Right renal pelvis (tissue), 4 donors: ENCODE measurements at places on chromosomes 11 and 22.

DNA sequence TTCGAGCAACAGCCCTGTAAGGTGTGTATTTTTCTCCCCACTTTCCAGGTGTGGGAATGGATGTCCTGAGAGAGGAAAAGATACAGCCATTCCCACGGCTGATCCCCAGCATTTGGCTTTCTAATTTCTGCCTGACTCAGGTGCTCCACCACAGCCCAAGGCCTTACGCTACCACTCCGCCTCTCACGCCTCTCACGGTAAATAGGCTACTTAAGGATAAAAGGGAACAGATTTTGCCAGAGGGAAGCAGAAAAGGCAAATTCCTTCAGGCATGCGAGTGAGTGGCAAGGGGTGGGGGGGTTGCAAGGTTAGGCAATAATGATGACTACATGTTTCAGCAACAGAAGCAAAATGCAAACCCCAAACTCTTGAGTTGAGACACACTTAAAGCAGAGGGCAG lies 9.2 kb downstream of the PVALB start:
- DNase-seq: no peak

GRCh38 chr11:64996710-64997380 lies at the start of gene BATF2:
TSS of gene BATF2 (minus strand) at chr11:64996971. CDS start at chr11:64996914, 57 bp downstream.
- peak; percentile 68 for DNase-seq

DNA sequence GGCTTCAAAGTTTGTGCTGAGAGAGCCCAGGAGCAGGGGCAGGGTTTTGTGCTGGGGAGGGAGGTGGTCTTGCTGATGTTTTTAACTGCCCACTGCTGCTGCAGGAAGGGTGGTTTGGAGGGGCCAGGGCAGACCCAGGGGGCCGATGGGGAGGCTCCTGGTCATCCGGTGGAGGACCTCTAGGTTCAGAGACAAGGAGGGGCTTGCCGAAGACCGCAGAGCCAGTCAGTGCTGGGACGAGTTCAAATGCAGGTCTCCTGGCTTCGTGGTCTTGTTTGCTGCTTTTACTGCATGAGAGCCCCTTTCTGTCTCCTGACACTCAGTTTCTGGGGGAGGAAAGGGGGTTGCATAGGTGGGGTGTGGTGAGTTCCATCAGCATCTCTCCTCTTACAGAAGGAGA lies 26.0 kb downstream of the CACNA1I start:
- no peak for DNase-seq

DNA sequence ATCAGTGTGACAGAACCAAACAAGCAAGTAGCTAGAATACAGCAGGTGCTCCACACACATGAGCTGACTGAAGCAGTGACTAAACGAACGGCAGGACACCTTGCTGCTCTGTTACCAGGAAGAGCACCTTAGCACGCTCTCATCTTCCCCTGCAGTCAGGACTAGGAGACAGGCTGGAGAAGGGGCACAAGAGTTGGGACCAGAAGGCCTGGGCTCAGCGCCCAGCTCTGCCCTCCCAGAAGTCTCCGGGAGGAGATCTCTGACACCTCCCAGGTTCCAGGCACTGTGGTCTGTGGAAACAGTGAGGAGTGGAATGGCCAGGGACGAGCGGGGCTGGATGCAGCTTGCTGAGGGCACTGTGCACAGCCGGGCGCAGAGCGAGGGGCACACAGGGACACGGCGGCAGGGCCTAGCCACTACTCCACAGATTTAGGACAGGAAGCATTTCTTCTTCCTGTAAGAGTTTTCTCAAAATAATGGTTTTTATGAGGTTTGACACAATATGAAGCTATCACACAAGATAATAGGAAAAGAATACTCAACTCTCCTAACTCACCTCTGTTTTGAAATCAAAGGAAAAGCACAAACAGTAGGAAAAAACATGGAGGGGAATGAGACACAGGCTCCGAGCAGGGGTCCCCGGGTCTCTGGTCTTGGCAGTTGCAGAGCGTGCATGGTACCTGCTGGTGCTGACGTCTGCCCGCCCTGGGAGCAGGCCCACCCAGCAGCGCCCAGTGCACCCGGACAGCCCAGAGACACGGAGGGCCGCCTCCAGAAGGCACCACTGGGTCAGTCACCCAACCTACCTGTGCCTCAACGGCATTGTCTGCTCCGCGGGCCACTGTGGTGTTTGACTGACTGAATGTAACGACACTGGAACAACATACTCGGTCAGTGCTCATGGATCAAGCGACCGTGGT lies 67.6 kb downstream of the NCAPD3 start:
- no peak for DNase-seq

DNA sequence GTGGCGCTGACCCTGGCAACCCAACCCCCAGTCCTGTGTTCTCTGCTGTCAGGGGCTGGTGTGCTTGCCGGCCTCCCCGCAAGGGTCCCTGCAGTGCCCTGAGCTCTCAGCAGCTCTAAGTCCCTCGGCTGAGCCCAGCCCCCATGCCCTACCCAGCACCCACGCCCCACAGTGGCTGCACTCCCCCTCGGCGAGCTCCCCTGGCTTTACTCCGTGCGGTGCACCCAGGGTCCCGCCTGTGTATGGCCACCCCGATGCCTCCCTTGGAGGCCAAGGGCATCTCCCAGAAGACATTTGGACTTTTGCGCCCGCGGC lies 72.5 kb upstream of the SHISAL1 start:
- no peak for DNase-seq

DNA sequence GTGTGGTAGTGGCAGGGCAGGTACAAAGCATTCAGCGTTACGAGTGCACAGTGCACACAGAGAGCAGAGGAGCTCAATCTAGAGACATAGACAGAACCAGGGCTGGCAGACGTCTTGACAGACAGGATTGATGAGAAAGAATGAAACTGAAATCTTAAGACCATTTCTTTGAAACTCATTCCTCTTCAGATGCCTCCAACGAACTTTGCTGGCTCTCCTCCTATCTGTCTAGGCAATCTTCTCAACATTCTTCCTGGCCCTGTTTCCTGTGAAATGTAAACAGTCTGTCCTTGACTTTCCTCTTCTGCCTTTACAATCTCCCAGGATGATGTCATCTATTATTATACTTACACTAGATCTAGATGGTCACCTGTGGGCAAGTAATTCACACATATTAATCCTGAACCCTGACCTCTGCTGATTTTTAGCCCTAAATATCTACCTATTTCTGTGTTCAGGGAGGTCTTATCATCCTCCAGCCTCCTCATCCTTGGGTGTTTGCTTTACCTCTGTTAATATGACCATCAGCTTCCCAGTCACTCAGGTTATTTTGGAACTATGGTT lies 119.5 kb downstream of the ENTHD1 start:
- DNase-seq: no peak

DNA sequence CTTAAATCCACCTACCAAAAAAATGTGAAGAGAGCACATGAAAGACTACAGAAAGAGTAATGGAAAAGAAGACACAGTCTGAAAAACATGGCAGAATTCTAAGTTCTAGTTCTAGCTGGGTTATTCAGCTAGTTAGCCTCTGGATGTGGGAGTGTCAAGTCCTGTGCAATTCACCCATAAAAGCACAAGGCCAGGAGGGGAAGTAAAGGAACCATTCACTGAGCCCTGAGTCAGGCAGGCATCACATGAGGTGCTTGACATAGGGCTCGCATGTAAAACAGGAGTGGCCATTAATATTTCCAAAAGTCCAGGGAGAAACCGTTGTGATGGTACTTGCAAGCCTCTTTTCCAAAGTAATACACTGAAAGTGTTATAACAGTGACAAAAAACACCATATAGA lies 103.7 kb downstream of the GAB2 start:
- DNase-seq: no peak

GRCh38 chr11:27525824-27526516 lies 19.4 kb upstream of the LIN7C start:
- no peak for DNase-seq

DNA sequence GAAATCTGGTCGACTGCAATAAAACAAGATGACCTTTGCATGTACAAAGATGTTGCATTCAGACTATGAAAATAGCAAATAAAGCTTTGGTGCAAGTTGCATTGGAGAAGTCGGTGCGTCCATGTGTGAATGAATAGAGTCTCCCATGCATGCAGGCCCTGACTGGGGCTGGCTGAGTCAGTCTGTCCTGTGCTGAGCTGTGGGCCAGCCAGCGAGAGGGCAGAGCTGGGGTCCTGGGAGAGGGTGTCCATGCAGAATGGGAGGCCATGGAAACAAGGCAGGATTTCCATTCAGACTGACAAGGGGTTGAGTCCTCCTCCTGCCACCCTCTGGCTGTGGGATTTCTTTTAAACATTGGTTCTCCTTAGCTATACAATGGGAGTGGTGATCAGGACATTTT lies 2.3 kb upstream of the CRYBB3 start:
- DNase-seq: no peak

GRCh38 chr22:48135592-48135991 lies 1373.1 kb downstream of the TBC1D22A start:
- DNase-seq: no peak

DNA sequence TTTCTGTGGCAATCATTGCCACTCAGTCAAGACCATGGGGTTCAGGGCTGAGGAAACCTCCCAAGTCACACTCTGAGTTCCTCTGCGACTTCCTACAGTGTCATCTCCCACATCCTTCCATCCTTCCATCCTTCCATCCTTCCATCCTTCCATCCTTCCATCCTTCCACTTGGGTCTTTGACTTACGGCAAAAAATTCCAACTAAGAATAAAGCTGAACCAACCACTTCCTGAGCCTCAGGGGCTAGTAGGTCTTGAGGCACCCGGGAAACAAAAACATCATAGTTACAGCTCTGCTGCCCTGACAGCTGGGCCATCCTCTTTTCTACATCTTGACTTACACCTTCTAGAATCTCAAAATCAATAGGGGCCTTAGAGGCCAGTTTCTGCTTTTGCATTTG lies 32.1 kb downstream of the EHF start:
- no peak for DNase-seq

DNA sequence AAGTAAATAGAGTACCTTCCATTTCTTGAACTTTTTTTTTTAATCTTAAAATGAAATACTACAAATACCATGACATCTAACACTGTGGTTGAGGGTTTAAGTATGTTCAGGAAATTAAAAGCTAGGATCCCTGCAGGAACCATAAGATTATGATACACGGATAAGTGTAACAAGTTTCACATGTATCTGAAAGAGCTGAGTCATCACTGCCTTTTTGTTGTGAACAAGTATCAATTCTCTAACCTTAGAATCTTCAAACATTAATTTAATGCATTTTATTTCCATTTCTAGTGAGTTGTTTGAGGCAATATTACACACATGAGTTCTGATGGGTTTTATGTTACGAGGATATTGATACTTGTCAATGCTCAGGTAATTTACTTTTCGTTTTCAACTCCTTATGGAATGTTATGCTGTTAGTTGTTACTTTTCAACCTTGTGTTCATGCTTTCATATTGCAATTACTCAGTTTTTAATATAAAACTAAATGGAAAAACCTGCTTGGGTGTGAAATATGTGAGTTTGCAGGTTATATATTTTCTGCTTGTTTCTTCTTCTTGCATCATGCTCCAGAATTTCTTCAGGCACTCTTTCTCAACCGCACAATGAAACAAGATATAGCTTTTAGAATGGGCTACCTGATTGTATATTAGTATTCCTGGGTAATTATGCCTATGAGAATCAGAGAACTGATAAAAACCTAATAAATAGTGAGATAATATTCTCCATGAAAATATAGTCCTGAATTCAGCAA lies 361.3 kb upstream of the MTNR1B start:
- no peak for DNase-seq

DNA sequence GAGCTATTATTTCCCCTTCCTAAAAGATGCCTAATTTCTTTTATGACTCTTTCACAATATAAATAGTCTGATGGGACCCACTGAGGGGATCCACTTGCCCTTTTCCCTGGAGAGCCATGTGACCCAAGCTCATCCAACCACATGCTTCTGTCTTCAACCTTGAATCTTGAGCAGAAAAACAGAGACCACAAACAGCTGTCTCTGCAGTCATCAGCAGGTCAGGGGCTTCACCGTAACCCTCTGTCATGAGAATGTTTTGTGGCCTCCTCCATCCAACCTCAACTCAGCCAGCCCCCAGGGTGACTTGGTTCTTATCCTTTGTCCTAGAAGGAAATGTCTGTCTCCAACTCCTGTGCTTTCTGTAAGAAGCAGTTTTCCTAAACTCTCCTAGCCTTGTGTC lies 129.6 kb upstream of the POU2AF2 start:
- no peak for DNase-seq

DNA sequence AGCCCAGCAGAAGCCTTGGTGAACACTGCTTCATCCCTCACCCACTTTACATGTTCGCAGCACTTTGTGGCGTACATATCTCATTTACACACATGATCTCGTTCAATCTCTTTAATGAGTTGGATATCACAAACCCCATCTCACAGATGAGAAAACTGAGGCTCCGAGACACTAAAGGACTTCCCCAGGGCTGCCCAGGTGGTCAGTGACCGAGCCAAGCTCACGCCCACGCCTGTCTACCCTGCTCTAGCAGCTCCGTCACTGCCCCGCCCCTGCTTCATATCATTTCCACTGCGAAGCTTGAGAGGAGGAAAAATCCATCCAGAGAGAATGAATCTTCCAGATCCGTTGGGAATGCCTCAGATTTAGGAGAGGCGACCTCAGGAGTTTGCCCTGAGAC lies 11.8 kb upstream of the DSCAML1 start:
- DNase-seq: no peak

- DNase-seq: no peak
Measured at GRCh38 chr11:32402836-32403235, 32.5 kb downstream of the WT1 start.

GRCh38 chr11:43261775-43262174 lies 50.0 kb upstream of the API5 start:
- no peak for DNase-seq

DNA sequence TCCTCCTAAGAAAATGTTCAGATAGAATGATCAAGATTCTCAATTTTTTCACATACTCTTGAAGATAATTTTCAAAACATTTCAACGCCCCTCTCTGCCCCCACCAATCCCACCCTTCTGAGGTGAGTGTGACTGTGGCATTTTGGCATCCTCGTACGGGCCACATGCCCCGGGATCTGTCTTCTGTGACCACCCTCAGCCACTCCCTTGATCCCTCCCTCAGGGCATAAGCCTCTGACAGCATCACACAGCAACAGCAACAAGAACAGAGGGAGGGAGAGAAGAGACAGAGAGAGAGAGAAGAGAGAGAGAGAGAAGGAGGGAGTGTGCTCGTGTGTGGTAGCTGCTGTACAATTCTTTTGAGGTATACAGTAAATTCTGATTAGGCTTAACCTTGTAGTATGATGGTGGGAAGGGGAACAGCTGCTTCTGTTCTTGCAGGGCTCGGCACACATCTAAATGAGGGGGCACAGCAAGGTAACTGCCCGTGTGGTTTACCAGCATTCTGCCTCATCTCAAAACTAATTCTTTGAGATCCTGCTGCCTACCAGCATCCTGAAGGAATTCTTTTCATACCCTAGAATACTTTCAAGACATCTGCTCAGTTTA lies 21.4 kb downstream of the SCUBE2 start:
- no peak for DNase-seq

GRCh38 chr11:19880088-19880345 lies 167.4 kb downstream of the NAV2 start:
- no peak for DNase-seq

DNA sequence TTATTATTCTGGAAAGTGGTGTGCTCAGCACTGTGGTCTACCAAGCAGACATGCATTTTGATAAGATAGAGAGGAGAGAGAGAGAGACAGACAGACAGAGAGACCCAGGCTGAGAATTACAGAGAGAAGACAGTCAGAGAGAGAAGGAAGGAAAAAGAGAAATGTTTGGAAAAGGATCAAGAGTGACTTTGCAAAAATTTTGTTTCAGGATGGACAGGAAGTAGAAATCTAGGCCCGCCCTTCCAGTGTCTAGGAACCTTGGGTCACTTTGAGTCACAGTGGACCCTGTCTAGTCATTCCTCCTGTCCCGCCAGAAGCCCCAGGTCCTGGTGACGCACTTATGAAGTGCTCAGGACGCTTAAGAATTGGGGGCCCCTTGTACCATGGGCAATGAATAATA lies 166.7 kb downstream of the ST3GAL4 start:
- DNase-seq: no peak

- DNase-seq: no peak
Measured at GRCh38 chr11:46666516-46666915, 33.9 kb downstream of the ARHGAP1 start.
